Breast epithelium (tissue), 4 donors: ENCODE measurements at places on chromosomes 1 and 21.

DNA sequence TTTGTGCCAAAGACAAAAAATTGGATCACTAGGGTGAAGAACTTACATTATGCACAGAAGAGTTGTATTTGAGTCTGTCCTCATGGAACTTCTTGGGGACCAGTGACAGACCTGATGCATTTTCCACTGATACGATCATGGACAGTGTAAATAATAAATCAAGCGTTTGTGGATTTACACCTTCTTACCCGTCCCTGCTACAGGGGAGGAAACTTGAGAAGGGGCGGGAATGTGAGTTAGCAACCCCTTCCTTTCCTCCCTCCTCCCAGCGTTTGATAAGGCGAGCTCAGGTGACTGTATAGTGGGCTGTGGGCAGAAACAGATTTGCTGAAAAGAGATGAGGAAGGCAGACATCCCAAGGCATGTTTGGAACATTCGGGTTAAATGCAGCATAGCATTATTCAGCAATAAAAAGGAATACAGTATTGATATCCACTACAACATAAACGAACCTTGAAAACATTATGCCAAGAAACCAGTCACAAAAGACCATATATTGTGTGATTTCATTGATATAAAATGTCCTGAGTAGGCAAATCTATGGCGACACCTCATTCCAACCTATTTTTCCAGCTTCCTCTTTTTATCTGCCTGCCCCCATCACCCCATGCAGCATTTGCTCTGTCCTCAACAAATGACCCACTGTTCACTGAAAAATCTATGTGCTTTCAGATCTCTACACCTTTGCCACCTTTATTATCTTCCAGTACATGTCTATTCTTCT is 128.7 kb downstream of the ZZZ3 start:
- DNase-seq = no peak

GRCh38 chr1:232764458-232765251 is 40.6 kb upstream of the MAP10 start:
- no peak for DNase-seq

- no peak for DNase-seq
Observed at GRCh38 chr1:33532250-33532649, 59.8 kb downstream of the ZSCAN20 start.

- DNase-seq = no peak
Observed at GRCh38 chr1:74420467-74420866, 91.9 kb downstream of the LRRC53 start.

- no peak for DNase-seq
Observed at GRCh38 chr21:39531840-39532239, 80.1 kb downstream of the SH3BGR start.

DNA sequence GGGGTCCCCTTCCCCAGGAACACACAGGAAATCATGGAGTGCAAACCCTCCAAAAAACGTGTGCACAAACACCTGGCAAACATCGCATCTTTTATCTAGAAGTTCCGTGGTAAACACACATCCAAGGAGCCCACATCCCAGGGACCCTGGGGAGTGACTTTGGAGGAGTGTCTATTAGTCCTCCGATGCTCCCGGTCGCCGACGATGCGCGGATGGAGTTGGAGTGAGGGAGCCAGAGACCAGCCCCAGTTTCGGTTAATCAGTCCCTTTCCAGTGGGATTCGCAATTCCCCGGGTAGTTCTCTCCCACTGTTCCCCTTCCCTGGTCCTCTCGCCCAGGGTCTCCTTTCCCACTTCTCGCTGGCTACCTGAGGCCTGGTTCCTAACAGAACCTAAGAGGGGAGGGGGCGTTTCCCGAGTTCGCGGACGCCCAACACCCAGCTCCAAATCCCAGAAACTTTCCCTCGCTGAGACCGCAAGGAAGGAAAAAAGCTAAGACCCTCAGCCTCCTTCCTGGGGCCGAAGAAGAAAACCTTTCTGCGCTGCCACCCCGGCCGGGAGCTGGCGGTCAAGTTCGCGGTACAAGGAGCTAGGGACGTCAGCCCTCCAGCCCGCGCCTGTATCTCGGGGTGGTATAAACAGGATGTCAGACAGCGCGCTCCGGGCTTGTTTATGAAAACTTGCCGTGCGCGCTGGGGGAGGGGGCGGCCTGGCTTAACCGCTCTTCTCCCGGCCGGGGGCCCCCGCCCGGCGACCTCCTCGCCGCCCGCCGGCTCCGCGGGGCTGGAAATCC is 787 bp downstream of the JAK1 start:
- DNase-seq = peak; percentile 61

- DNase-seq = no peak
Observed at GRCh38 chr1:10910681-10911489, 101.6 kb upstream of the TARDBP start.

DNA sequence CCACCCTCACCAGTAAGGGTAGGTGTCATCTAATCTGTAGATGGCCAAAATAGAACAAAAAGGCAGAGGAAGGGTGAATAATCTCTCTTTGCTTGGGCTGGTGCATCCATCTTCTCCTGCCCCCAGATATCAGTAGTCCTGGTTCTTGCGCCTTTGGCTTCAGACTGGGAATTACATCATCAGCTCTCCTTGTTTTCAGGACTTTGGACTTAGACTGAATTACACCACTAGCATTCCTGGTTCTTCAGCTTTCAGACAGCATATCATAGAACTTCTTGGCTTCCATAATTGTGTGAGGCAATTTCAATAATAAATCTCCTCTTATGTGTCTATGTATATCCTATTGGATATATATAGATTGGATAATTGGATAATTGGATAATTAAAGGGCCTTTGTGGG is 403.0 kb upstream of the USP24 start:
- no peak for DNase-seq
